ENCODE measurements at places on chromosomes 2 and 18. TPM values are rescaled to one million over a fixed set of nuclear protein-coding genes. Genes with fewer than 3 reads are reported as not detected.
A peak's percentile ranks its signal among the peaks of the same experiment; 100 is the strongest.

RGPD3 gene
- polyA plus RNA-seq = 0.13 TPM

SOX11 gene
- polyA plus RNA-seq = 18.9 TPM

IL1RL2 gene
- polyA plus RNA-seq = 0.27 TPM

KCNG3 gene
- not detected for polyA plus RNA-seq

VSNL1 gene
- 2.6 TPM for polyA plus RNA-seq

DNA sequence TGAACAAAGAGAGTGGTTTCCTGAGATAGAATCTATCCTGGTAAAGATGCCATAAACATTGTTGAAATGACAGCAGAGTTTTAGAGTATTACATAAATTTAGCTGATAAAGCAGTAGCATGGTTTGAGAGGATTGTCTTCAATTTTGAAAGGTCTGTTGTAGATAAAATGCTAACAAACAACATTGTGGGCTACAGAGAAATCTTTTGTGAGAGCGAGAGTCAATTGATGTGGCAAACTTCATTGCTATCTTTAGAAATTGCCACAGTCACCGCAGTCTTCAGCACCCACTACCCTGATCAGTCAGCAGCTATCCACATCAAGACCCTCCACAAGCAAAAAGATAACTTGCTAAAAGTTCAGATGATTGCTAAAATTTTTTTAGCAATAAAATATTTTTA, 17.5 kb downstream of the VRK2 start:
- no peak for DNase-seq

- peak; percentile 4 for DNase-seq
Observed at GRCh38 chr2:5125017-5125730, 567.0 kb upstream of the SOX11 start.

GRCh38 chr2:166239548-166239947, 111.7 kb upstream of the SCN1A start:
- DNase-seq = no peak

- DNase-seq = no peak
Observed at GRCh38 chr18:7953095-7953958, 386.2 kb downstream of the PTPRM start.

GRCh38 chr2:48137829-48138228, 231.5 kb upstream of the FBXO11 start:
- no peak for DNase-seq

DNA sequence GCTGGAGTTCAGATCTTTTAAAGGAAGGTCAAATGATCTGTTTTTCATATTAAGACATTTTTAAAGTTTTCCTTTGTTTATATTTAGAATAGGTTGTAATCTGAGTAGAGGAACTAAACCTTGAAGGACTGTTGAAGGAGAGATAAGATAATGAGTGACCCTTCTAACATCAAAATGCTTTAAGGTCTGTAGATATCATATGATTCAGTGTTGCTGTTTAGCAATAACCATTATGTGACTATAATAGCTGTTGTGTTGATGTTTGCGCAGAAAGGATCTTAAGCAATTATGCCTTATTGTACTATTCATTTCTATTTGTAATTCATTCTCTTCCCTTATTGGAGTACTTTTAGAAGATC, 60.0 kb downstream of the SLC16A14 start:
- DNase-seq = no peak

GRCh38 chr2:112646102-112646719, 472 bp downstream of the SLC20A1 start:
- no peak for DNase-seq

GRCh38 chr2:54916637-54917036, 133.6 kb downstream of the RTN4 start:
- no peak for DNase-seq

DNA sequence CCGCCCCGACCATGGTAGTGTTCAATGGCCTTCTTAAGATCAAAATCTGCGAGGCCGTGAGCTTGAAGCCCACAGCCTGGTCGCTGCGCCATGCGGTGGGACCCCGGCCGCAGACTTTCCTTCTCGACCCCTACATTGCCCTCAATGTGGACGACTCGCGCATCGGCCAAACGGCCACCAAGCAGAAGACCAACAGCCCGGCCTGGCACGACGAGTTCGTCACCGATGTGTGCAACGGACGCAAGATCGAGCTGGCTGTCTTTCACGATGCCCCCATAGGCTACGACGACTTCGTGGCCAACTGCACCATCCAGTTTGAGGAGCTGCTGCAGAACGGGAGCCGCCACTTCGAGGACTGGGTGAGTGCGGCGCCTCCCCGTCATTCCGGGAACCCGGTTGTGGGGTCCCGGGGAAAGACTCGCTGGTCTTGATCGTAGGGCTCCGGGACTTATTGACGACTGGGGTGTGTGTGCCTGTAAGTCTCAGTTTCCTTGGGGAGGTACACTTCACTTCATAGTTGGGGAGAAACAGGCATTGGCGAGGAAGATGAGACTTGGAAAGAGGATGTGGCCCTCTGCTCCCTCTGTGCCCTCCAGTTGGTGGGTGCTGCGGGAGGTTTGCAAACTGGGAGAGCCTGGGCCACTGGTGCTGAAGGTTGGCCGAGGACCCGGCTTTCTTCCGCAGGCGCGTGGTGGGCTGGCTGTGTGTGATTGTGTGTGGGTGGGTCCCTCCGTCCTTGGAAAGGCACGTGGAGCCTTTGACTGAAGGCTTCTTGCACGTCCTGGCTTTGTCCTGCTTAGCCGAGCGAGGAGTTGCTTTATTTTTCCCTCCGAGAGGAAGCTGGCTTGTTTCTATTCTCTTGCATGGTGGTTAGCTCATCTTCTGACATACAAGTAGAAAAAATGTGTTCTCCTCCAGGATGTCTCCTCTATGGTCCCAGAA, 886 bp downstream of the PRKCE start:
- peak; percentile 86 for DNase-seq

DNA sequence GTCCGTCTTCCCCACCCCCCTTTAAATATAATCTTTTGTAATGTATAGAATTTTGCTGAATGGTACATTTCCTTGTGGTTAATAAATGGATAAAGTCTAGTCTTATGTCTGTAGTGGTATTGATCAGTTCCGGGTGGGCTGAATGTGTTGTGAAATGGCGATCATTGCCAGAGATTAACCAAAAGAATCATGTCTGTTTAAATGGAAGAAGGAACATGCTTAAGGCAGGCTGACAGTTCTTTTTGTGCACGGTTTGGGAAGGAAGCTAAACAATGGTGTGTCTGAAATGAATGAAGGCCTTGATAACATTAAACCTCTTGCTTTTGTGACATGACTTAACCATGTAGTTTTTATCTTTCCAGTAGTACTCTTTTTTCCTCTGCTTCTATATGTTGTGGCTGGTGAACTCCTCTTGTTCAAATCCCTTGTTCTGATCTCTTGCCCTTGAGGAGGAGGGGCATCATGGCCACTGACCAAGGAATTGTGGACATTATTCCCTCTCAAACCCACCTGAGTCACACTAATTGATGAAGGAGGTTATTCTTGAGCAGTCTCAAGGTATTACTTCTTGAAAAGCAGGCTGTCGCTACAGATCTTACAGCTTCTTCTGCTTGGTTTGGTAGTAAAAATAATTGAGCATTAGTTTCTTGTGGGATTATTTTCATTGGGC, 1.7 kb downstream of the ACVR2A start:
- DNase-seq = peak; percentile 32

DNA sequence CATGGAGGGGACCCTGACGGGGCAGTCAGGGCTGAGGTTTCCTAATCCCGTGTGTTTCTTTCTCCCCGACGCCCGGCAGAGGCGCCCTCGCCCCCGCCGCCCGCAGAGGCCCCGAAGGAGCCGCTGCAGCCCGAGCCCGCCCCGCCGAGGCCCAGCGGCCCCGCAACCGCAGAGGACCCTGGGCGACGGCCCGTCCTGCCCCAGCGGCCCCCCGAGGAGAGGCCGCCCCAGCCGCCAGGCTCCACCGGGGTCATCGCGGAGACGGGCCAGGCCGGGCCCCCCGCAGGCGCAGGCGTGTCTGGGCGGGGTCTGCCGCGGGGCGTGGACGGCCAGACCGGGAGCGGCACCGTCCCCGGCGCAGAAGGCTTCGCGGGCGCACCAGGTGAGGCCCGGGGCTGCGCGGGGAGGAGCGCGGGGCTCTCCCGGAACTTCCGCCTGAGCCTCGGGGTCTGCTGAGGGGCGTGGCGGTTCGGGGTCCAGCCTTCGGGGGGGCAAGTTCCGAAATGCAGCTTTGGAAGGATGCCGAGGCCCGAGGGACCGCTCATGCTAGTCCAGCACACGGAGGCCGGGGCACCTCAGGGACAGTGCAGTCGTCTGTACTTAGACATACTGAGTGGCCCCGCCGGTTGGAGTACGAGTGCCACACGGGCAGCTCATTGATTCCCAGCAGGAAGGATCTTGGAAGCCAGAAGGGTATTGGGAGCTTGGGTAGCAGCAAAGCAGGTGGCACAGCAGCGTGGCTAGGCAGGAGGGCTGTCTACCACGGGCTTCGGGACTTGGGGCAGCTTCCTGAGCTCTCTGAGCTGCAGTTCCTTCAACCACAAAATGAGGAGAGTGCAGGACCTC, 60.1 kb downstream of the EMILIN2 start:
- peak; percentile 53 for DNase-seq

DNA sequence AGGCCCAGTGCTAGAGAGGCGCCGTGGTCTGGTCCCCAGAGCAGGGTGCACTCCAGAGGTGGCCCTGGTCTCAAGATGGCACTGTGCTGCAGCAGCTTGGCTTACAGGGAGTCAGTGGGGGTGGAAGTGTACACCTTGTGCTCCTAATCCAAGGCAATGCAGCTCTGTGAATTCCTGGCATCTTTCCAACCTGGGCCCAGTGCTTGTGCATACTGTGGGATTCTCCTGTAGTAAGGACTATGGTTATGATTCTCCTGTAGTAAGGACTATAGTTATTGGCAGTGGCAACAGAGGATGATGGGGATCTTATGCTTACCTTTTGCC, 616.7 kb upstream of the REG3G start:
- peak; percentile 10 for DNase-seq

DNA sequence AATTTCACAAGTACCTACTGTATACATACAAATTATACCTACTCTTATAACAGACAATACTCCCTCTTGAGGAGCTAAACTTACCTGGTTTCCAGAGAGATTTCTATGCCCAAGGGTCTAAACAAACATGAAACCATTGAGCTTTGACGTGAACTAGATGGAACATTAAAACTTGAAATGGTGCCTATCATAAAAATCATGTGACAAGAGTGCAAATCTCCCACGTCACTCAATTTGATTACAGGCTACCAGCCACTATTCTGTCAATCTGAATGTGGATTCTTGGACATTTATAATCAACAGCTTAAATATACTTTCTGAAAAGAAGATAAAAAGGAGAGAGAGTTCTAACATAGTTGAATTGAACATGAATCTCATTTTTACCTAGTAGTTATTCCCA, 297.1 kb upstream of the SESTD1 start:
- no peak for DNase-seq

DNA sequence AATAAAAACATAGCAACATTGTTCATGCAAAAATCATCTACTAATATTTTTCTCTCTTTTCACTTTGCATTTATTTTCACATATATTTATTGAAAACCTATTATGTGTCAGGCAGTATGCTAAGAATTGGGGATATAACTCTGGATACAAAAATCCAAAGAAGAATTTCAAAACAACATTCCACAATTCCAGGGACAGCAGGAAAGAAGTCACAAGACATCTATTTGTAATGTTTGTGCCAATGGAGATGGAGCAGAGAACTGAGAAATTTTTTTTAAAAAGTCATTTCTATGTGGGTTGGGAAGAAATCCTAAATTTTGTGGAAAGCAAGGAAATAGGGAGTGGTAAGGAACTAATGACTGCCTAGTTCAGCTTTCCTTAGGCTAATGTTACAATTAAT, 128.6 kb upstream of the TLK1 start:
- DNase-seq = peak; percentile 56

GRCh38 chr2:216774620-216775019, 79.3 kb upstream of the IGFBP5 start:
- peak; percentile 76 for DNase-seq

- DNase-seq = no peak
Observed at GRCh38 chr2:198214114-198214596, 409.8 kb downstream of the PLCL1 start.

GRCh38 chr18:44502790-44503189, 177.9 kb upstream of the SETBP1 start:
- DNase-seq = no peak

DNA sequence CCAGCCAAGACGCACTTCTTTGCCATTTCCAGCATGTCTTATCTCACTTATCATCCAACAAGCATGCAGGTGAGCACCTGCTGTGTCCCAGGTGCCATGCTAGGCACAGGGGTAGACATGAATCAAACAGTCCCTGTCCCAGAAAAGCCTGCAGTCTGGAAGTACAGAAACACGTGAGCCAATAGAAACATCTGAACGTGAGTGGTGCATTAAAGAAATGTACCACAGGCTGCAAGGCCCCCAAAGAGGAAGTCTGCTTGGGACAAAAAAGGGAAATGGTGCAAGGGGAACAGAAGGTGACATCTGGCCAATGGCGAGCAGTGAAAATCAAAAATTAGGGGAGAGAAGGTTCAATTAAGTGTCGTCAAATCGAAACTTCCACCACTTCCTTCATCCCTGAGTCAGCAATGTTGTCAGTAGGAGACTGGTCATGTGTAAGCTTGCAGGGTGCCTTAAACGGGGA, 17.6 kb upstream of the TMEM247 start:
- DNase-seq = peak; percentile 67

Data from muscle of leg (tissue), 16 donors.